ENCODE measurements at places on chromosomes 5 and 9.

DNA sequence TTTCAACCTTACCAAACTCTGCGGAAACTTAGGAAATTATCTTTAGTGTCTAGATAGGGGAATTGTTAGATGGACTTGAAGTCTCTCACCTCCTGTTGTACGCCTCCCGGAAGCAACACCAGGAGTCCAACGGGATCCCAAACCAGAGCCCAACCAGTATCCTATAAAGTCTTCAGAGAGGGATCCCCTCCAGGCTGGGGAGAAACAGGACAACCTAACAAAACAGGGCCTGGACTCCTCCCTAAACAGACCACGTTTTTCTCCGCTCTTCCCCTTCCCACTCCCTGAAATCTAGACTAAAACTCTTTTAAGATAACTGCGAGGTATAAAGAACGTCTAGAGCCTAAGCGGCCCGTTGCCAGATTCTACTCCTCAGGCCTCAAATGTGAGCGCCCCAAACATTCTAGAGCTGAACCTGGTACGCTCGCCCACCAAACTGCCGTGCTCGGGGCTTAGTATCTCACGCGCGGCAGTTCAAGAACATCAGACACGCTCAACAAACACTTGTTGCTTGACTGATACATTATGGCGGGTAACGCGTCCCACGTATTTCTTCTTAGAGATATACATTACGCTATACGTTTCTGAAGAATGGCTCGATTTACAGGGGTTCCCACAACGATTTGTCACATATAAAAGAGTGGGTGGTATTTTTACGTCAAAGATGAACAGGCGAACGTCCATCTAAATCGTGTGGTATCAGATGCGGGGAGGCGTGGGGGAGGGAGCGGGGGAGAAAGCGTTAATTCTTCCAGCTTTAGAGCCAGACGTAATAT is 663 bp upstream of the SMIM27 start:
- DNase-seq = no peak

DNA sequence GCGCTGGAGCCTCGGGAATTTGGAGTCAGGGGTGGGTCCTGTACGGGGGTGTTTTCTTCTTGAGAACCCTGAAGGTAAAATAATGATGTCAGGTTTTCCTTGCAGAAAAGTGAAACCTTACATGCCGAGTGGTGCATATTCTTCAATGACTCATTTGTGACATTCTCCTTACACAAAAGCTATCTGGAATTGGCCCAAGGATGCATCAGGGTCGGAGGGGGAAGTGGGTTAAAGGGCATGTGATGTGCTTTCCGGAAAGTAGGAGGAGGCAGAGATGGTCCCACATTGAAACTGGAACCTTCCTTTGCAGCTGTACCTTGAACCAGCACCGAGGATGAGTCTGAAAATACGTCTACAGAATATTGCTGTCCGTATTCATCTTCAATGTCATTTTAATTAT is 411.2 kb upstream of the IRX4 start:
- no peak for DNase-seq

GRCh38 chr5:2184563-2185540 is 302.1 kb upstream of the IRX4 start:
- no peak for DNase-seq

GRCh38 chr5:73027361-73027760 is 71.5 kb downstream of the FCHO2 start:
- DNase-seq = no peak

DNA sequence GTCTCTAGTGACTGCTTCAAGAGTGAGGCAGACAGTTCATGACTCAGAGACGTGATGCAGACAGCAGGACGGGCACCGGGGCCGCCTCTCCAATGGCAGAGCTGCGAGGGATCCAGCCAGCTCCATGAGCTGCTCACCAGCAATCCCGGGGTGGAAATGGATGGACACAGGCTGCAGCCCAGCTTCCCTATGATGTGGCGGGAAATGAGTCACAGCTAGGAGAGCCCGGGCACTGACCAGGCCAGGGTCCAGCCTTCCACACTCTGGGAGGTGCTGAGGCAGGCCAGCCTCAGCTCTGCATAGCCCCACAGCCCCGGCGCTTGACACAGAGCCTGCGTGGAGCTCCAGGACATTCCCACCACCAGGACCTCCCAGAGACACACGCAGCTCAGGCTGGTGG is 244.8 kb upstream of the IRX2 start:
- DNase-seq = no peak

- no peak for DNase-seq
These were observed 59.0 kb downstream of the MAP1B start for GRCh38 chr5:72166070-72166979.

DNA sequence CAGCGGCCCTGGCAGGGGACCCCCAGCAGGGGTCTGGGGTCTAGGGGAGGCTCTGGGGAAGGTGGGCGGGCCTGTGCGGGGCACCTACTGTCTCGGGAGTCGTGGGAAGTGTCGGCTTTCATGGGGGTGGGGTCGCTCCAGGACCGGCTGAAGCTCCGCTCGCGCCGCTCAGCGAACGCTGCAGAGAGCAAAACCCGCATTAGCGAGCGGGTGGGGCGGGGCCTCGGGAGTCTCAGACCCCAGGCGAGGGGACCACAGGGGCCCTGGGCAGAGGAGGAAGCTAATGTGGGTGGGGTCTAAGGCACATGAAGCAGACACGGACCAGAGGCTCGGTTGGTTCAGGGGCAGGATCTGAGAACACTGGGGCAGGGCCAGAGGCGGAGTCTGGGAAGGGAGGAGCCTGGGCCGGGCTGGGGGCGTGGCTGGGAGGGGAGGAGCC is 5.5 kb downstream of the NSMF start:
- DNase-seq = no peak

DNA sequence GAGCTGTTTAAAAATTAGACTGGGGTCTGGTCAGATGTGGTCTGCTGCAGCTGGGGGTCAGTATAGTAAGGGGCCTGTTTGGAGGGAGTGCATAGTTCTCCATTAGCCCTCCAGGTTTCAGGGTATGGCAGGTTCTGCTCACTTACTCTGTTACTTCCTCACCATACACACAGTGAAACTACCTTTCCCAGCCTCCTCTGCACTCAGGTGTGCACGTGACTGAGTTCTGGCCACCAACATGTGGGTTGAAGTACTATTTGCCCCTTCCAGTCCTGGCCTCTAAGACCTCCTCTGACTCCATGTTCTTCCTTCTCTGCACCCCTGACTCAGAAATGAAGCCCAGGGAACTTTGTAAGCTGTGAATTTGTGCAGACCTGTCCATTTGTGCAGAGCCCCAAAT is 190.5 kb upstream of the CLINT1 start:
- no peak for DNase-seq

- no peak for DNase-seq
These were observed 9.1 kb upstream of the MVB12B start for GRCh38 chr9:126317513-126317912.

DNA sequence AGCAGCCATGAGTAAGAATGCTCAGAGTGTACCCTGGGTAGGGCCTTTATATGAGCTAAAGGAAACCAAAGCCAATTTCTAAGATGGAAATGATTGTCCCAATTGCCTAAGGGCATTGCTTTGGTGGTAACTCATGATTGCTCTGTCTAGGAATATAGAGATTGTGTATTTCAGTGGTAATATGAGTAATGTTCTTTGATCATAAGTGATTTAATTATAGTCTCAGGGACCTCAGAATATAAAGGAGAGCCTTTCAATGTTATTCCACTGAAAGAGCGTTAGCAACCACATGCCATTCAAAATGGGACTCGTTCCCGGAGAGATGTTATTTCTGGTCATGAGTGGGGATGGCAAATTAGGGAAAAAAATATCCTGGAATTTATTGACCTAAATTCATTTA is 340.5 kb downstream of the ARHGEF28 start:
- no peak for DNase-seq

GRCh38 chr5:137016783-137017324 is 482.3 kb downstream of the SPOCK1 start:
- DNase-seq = no peak

GRCh38 chr9:122815544-122815943 is 12.8 kb downstream of the PDCL start:
- no peak for DNase-seq

GRCh38 chr9:126453156-126453963 is 126.7 kb downstream of the MVB12B start:
- no peak for DNase-seq

GRCh38 chr5:36723912-36724311 is 117.5 kb downstream of the SLC1A3 start:
- DNase-seq = no peak

Measured in stimulated activated CD8-positive, alpha-beta memory T cell treated with anti-CD3 and anti-CD28 coated beads, Interleukin-4, amount 100 ng/mL, for 1 hour (primary cell).